Neural crest cell (in vitro differentiated cells): ENCODE measurements at places on chromosomes 7 and 10.

DNA sequence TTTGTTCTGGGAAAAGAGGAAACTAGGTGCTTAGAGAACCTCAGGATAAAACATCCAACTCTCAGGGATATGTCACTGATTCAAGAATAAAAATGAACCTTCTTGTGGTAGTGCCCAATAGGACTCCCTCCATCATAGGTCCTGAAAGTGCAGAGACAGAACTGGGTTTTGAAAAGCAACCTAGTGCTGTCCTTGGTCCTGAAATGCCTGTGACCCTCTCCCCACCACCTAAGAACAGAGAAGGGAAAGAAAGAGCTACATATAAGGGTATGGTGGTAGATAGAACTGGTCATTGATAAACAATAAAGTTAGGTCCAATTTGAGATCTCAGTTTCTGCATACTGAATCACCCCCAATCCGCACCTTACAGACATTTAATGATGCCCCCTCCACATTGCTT is 953.3 kb downstream of the XPNPEP1 start:
- peak; percentile 22 for DNase-seq

DNA sequence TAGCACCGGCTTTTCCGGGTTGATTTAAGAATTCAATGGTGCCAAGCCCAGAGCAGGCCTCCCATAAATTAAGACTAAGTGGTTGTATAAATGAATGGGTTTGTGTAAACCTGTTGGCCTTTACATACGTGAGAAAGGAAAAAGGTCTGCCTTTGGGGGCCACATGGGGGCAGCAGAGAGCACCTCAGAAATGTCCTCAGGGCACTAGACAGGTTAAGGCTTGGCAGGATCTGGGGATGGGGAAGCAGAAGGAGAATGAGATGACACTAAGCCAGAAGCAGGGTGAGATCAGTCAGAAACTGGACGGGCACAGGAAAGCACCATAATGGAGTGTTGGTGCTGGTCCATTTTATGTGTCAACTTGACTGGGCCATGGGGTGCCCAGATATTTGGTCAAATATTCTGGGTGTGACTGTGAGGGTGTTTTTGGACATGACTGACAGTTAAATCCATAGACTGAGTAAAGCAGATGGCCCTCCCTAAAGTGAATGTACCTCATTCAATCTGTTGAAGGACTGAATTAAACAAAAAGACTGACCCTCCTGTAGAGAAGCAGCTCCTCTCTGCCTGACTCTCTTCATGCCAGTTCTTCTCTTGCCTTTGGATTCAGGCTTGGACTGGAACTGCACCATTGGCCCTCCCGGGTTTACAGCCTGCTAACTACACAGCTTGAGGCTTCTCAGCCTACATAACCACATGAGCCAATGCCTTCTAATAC is 58.9 kb downstream of the FRMPD2 start:
- DNase-seq = peak; percentile 57

GRCh38 chr7:15504351-15504750 is 57.5 kb downstream of the AGMO start:
- DNase-seq = no peak

DNA sequence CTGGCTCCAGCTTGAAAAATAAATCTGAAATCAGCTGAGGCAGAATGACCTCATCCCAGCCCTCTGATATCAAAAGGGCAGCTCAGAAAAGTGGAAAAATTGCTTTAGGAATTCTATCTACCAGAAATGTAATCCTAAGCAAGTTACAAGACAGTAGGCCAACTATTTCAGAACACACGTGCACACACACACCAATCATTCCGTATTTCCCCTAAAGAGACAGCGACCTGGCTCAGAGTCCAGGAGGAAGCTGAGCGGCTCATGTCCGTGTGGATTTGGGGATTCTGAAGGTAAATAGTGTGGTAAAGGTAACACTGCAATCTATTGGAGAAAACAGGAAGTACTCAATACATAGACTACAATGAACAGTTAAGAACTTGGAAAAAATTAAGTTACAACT is 288.2 kb downstream of the CALN1 start:
- no peak for DNase-seq

DNA sequence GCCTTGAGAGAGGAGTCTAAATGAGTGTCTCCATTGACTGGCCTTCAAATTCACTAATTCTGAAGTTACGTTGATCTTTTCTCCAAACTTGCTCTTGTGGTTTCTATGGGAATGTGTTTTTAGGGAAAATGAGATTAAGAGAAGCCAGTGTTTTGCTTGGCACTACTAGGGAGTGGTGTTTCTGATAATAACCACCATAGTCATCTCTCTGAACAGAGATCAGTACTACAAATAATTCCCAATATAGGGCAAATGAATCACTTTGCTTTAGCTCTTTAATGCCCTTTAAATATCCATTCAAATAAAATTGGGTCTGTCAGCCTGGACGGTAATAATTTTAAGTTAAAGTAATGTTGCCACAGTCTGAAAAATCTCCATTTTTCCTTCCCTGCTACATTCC is 90.8 kb downstream of the NRF1 start:
- DNase-seq = no peak

DNA sequence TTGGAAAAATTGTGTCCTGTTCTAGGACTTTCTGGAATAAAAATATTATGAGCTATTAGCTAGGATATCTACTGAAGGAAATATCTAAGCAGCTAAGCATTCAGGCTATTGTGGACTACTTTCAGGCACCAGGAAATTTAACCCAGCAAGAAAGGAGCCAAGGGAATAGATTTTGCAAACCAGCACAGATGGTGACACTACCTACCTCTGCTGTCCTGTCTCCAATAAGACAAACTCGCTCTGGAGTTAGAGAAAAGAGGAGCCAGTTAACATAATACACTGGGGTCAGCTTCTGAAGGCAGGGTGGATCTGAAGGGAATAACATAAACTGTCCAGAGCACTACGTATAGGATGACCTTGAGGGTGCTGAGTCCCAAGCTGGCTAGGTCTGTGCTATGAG is 223.7 kb upstream of the PRSS58 start:
- no peak for DNase-seq

DNA sequence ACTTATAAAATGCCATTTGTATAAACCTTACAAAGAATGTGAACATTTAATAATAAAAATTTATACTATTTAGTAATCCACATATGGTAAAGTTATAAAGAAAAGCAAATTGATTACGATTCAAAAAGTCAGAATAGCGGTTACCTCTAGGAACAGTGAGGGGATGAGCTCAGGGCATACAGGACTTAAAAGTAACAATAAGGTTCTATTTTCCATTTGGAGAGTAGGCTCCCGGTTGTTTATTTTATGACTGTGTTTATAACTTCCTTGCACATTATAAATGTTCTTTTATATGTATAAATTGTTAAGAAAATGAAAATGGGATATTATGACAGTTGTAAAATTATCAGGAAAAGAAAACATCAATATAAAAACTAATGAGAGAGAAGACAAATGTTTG is 135.7 kb downstream of the AVL9 start:
- DNase-seq = no peak

GRCh38 chr10:34119456-34119855 is 695.6 kb downstream of the PARD3 start:
- DNase-seq = no peak

- no peak for DNase-seq
These were observed 219.2 kb downstream of the SDK1 start for GRCh38 chr7:3520206-3520605.

- DNase-seq = no peak
These were observed 20.1 kb downstream of the TES start for GRCh38 chr7:116230191-116231005.

DNA sequence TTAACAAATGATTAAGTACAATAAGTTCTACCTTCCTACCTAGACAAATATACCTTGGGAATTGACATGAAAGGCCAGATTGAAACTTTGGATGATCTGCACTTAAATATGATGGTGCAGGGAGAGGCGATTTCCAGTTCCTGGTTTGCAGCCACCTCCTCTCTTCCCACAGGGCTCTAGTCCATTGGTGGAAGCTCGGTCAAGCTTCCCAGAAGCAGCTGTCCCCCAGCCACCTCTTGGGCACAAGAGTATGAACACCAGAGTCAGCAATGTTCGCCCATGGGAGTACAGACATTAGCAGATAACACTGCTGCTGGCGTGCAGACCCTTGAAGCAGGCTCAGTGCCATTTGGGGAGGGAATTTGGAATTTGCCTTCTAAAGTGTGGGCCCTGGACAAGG is 1.5 kb upstream of the CPVL start:
- DNase-seq = no peak

DNA sequence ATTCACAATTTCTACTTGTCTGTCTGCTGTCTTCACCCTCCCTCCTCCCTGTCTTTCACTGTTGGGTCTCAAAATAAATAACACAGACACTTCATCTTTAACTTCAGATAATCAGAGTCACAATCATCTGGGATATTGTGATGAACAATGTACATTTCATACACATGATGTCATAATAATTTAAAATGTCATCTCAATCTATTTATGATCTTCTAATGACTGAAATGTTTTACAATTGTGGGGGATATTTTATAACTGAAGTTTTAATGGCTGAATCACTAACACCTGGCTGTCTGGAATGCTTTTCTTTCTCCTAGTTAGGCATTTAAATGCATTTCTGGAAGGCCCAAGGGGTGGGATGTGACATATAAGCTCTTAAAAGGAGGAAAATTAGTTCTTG is 859.8 kb downstream of the LRMDA start:
- DNase-seq = no peak

- DNase-seq = no peak
These were observed 165.5 kb downstream of the DKK1 start for GRCh38 chr10:52479567-52479966.
